ENCODE measurements at places on chromosomes 12 and 14.

GRCh38 chr14:87351007-87351406 lies 642.0 kb downstream of the GALC start:
- DNase-seq, result no peak

DNA sequence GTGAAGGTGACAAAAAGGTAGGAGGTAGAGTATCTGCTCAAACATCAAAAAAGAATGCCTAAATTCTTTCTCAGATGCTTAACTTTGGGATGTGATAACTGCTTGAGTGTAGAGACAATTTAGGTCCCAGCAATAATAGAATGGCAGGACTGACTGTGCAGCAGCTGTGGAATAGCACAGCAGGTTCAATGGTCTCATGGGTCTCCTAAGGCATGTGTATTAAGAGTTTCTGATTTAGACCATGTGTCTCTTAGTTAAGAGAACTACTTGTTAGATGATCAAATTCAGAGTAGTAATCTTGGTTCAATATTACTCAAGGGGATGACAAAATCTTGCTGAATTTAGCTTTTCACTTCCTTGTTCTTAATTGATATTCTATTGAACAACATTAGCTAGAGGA lies 72.0 kb downstream of the ALX1 start:
- no peak for DNase-seq

- no peak for DNase-seq
These were observed 59.3 kb downstream of the PHETA1 start for GRCh38 chr12:111309584-111309983.

DNA sequence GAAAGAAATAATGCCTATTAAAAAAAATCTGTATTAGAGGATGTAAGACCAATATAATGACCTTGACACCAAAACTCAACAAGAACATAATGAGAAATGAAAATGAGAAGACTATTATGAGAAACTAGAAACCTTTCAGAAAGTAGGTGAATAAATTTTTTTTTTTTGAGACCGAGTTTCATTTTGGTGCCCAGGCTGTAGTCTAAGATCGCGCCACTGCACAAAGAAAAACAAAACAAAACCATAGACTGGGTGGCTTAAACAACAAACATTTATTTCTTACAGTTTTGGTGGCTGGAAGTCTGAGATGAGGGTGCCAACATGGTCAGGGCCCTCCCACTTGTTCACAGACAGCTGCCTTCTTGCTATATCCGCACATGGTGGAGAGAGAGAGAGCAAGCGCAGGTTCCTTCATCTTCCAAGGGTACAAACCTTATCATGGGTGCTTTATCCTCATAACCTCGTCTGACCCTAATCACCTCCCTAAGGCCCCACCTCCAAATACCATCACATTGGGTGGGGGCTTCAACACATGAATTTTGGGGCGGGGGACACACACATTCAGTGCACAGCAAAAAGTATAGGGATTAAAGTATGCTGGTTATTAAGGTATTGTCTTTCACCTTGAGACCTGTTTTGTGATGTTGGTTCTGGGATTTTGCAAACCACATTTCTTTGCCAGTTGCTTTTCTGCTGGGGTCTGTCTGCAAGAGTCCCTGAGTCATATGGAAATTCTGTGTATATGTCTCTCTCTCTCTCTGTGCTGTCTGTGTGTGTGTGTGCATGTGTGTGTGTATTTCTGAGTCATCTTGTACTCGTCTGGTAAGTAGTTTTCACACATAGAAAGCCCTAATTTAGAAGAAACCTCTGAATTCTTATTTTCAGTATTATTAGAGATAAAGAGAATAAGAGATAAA lies 26.2 kb downstream of the ZCRB1 start:
- DNase-seq, result no peak

DNA sequence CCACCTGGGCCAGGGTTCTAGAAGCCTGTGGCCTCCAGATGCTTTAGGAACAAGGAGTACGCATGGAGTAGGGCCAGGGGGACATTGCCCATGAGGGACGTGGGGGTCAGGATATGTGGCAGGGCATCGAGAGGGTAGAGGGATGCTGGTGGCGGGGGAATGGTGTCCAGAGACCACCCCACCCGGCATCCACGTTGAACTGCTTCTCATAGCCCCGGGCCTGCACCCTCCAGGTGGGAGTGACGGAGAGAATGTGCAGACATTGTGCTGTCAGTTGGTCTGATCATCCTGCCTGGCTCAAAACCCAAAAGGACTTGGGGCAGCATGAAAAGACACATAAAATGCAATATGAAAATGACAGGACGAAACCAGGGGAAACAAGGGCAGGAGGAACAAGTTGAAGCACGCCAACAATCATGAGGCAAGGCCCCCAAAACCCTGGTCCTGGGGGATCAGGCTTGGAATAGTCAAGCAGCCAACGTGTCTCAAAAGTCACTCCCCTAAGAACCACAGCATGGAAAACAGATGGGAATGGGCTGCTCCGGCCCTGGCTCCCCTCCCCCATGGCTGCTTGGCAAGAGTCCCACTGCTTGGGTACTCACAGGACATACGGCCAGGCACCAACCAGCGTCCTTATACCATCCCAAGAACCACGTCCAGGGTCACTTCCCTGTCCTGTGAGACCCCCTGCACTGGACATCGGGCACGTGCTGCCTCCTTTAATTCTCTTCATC lies 117.9 kb downstream of the DICER1 start:
- no peak for DNase-seq

- no peak for DNase-seq
These were observed 30.0 kb downstream of the POLE start for GRCh38 chr12:132657004-132657727.

DNA sequence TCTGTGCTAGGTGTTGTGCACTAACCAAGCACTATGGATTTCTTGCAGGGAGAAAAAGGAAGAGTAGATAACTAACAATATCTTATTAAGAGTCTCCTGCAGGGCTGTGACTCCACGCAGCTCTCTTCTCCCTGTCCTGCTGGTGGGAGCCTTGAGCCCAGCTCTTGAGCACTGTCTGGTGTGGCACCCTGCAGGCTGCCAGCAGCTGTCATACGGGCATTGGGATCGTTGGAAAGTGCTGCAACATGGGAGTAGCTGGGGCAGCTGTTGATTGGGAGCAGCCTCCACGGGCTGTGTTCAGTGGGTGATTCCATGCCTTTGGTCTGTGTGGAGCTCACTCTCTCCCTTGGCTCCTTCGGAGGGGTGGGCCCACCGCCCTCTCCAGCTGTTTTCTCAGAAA lies 125.3 kb downstream of the FBXL14 start:
- no peak for DNase-seq

All from ACHN (cell line).